A673 (cell line): ENCODE measurements at places on chromosomes 5 and 9. TPM values are rescaled to one million over a fixed set of nuclear protein-coding genes. Genes with fewer than 3 reads are reported as not detected.
A peak's percentile ranks its signal among the peaks of the same experiment; 100 is the strongest.

The GRXCR2 gene
- total RNA-seq = not detected in 2 replicates

The ADAMTSL1 gene
- total RNA-seq = not detected in 2 replicates

The CDH9 gene
- total RNA-seq = not detected in 2 replicates

The CNTFR gene
- 3.7 and 4.5 TPM in 2 replicates for total RNA-seq

The FGF1 gene
- total RNA-seq = 0.71 and 2.3 TPM in 2 replicates

GRCh38 chr9:132447346-132447745 is 37.3 kb downstream of the CFAP77 start:
- H3K4me1 ChIP-seq = no peaks in the 10 kb centered on the region
- H3K27me3 ChIP-seq = peaks cover 36% of the 10 kb centered on the region
- DNase-seq = no peak
- H3K4me3 ChIP-seq = no peak overlapping the region

- peaks cover 80% of the 10 kb centered on the region for H3K36me3 ChIP-seq
- H3K27ac ChIP-seq = no peak overlapping the region
- no peak for DNase-seq
- H3K27me3 ChIP-seq = no peaks in the 10 kb centered on the region
- H3K4me1 ChIP-seq = no peaks in the 10 kb centered on the region
These were observed 30.5 kb downstream of the DYNC2I2 start for GRCh38 chr9:128626181-128626580.

- no peaks in the 10 kb centered on the region for H3K27me3 ChIP-seq
- H3K4me3 ChIP-seq = no peak overlapping the region
- H3K27ac ChIP-seq = no peak overlapping the region
These were observed 1.5 kb upstream of the CLIC3 start for GRCh38 chr9:136997830-136998234.

DNA sequence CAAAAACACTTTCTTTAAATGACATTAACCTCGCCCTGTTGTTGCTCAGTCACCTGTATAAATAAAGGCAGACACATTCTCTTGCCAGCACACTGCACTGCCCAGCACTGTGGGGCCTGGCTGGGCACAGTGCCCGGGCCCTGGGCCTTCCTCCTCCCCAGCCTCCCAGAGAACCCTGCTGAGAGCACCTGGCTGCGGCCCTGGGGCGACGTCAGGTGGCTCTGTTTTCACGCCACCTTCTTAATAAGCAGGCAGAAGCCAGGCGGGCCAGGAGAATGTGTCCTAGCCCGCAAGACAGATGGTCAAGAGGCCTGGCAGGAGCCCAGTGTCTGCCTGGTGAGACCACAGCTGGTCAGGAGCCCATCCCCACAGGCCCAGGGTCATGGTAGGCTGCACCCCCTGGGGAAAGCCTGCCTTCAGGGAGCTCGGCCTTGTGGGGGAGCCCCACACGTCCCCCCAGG is 8.2 kb upstream of the AGPAT2 start:
- no peaks in the 10 kb centered on the region for H3K36me3 ChIP-seq
- H3K27me3 ChIP-seq = no peaks in the 10 kb centered on the region
- no peak for DNase-seq
- peaks cover 7% of the 10 kb centered on the region for H3K4me1 ChIP-seq

DNA sequence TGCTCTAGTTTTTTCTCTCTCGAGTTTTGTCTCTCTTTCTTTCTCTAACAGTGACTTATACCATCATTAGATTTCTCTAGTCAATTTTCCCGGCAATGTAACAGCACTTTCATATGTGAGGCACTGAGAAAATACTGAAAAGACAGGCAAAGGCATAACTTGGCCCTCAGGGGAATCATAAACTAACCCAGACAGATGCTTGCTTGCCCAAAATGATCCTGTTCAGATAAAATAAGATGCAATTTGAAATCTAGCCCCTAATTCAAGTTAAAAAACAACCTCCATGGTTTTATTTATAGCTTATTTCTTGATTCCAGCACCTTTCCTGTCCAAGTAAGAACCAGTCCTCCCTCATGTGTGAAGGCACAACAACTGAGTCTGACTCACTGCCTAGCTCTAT is 294.6 kb downstream of the GAS1 start:
- peaks cover 48% of the 10 kb centered on the region for H3K4me1 ChIP-seq
- no peak overlapping the region for H3K4me3 ChIP-seq
- H3K27ac ChIP-seq = peak overlapping the region; percentile 39

GRCh38 chr5:152634586-152634985 is 229.5 kb upstream of the NMUR2 start:
- H3K36me3 ChIP-seq = no peaks in the 10 kb centered on the region
- H3K4me1 ChIP-seq = no peaks in the 10 kb centered on the region
- no peak for DNase-seq
- H3K4me3 ChIP-seq = no peak overlapping the region

DNA sequence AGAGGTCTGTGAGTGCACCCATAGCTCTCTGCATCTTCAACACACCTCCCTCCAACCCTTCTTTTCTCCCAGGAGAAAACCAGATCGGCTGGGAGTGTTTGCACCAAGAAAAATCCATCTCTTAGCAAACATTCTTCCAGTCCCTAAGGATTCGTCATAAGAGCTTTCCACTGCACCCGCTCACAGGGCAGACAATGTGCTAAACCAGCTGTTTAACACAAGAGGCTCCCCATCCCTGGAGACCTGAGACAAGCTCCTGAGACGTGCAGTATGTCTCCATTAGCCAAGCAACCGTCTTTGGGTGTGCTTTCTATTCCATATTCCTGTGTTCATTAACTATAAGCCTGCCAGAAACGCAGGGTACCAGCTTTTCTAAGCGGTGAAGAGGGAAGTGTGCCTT is 93.6 kb upstream of the ZNF462 start:
- no peaks in the 10 kb centered on the region for H3K27me3 ChIP-seq
- no peaks in the 10 kb centered on the region for H3K4me1 ChIP-seq
- no peak overlapping the region for H3K27ac ChIP-seq
- no peak for DNase-seq

DNA sequence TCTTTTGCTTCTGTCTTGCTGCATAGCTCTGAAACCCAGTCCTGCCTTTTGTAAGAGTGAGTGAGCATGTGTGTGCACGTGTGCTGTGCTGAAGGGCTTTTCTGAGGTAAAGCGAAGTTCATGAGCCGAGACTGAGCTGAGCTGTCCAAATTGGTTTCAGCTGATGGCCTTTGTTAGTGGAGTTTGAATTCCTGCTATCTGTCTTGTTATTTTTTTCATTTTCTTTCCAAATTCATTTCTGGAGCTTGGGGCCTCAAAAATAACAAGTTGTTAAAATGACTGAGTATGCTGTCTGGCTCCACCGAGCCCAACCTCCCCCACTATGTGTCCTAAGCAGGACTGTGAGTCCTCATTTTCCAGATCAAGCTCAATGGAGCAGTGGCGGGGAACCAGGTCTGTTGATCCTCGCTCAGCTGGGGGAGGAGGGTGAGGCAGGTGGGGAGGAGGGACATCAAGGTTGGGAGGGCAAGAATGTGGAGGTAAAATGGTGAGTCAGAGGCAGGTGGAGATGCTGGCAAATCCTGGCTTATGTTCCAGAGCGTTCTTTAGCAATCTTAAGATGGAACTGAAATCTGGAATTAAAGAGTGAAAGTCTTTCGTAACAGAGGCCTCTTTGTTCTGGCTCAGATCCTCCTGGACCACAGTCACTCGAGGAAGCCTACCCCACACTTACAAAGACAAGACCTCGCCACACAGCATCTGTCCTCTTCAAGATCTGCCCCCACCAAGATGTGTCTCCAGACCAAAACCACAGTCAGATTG is 63.9 kb downstream of the SREK1 start:
- no peak for DNase-seq
- H3K27ac ChIP-seq = no peak overlapping the region
- no peaks in the 10 kb centered on the region for H3K4me1 ChIP-seq
- H3K4me3 ChIP-seq = no peak overlapping the region
- H3K27me3 ChIP-seq = no peaks in the 10 kb centered on the region

DNA sequence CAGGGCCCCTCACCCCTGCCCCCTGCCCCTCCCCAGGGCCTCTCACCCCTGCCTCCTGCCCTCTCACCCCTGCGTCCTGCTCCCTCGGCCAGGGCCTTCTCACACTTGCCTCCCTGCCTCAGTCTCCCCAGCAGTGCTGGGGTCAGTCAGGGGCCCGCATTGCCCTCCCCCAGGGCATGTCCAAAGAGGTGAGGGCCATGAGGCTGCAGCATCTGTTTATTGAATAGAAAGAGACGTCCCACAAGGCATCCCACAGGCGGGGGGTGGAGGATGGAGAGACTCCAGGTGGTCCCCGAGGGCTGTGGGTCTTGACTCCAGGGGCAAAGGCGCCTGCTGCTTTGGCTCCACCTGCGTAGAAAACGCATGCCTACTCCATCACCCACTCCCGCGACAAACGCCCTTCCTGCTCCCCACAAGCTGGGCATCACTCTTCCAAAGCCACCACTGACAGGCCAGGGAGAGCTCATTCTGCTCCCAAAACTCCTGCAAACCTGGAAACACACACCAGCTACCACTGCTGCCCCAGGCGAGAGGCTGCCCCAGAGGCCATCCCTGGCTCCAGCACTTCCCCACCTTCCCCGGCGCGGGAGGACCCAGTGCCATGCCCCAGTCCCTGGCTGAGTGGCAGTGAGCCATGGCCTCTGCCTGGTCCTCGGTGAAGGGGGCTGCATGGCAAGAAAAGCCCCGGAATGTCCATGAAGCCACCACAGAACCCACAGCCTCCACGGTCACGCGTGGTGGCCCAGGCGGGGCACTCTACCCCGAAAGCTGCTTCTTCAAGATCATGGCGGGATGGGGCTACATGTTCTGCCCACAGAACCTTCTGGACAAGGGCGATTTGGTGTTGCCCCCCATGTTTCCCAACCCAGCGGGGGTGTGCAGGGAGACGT is 1.6 kb upstream of the LCN8 start:
- no peak overlapping the region for H3K27ac ChIP-seq
- H3K27me3 ChIP-seq = no peaks in the 10 kb centered on the region
- no peak overlapping the region for H3K4me3 ChIP-seq
- H3K4me1 ChIP-seq = peaks cover 5% of the 10 kb centered on the region
- DNase-seq = no peak

- H3K27me3 ChIP-seq = no peaks in the 10 kb centered on the region
- H3K36me3 ChIP-seq = no peaks in the 10 kb centered on the region
- H3K4me3 ChIP-seq = no peak overlapping the region
- DNase-seq = no peak
- no peaks in the 10 kb centered on the region for H3K4me1 ChIP-seq
These were observed 143.6 kb upstream of the RASGRF2 start for GRCh38 chr5:80816590-80816989.

- H3K27ac ChIP-seq = no peak overlapping the region
- H3K36me3 ChIP-seq = no peaks in the 10 kb centered on the region
- H3K27me3 ChIP-seq = no peaks in the 10 kb centered on the region
- H3K4me1 ChIP-seq = no peaks in the 10 kb centered on the region
These were observed 424.7 kb upstream of the ST8SIA4 start for GRCh38 chr5:101327816-101328215.

DNA sequence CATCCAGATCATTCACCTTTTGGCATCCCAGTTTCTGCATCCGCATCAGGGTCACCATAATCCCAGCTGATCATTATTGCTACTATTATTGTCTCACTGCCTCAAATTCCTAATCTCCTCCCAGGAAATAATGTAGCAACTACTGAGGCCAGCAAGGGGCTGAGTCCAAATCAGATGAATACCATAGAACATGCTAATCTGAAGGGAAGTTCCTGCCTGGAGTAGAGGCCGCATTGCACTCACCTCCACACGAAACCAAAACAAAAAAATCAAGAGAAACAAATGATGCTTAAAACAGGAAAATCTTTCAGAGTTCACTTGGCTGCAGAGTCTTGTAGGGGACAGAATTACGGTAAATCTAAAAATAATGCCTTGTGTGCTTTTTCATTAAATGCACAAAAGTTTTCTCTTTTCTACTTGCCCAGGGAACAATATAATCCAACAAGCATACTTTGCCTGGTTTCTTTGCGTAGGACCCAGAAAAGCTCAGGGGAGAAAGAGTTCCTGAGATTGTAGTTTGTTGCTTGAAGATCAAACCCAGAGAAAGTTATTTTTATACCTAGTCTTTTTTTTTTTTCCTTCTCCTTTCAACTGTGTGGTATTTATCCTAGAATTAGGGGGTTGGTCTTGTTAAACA is 87.7 kb upstream of the KLF4 start:
- H3K27ac ChIP-seq = no peak overlapping the region
- H3K36me3 ChIP-seq = no peaks in the 10 kb centered on the region
- no peaks in the 10 kb centered on the region for H3K27me3 ChIP-seq

GRCh38 chr9:14538526-14538925 is 154.7 kb downstream of the ZDHHC21 start:
- H3K4me1 ChIP-seq = no peaks in the 10 kb centered on the region
- no peak for DNase-seq
- H3K36me3 ChIP-seq = no peaks in the 10 kb centered on the region
- no peak overlapping the region for H3K27ac ChIP-seq

DNA sequence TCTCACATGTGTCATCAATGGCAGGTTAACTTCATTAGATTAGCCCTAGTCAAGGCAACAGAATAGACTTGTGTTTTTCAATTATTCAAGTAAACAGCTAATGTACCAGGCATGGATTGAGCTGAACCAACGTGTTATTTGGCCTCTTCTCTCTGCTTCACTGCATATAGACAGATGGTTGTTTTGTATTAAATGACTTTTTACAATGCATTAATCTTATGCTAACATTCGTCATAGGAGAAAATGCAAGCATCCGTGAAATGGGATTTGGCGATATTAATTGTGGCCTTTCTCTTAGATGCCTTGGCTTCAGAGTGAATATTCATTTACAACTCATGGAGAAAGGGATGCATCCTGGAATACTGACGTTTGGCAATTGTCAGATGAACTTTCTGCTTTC is 208.0 kb downstream of the KCTD16 start:
- H3K4me1 ChIP-seq = no peaks in the 10 kb centered on the region
- no peak overlapping the region for H3K4me3 ChIP-seq
- DNase-seq = no peak

DNA sequence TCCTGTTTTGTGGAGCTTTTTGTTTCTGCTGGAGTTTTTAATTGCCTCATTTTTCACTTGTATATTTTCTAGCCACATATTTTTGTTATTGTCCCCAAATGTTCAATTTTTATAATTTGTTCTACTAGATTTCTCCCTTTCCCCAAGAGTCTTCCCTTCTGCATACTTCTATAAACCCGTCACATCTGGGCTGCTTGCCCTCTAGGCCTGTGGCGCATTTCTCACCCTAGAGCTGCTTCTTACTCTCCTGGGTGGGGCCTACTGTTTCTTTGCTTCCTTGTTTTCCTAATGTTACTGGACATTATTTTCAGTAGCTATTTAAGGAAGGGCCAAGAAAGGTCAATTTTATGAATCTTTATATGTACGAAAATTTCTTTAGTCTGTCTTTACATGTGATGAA is 51.5 kb downstream of the NXNL2 start:
- DNase-seq = no peak
- H3K36me3 ChIP-seq = no peaks in the 10 kb centered on the region
- H3K27ac ChIP-seq = no peak overlapping the region
- H3K4me3 ChIP-seq = no peak overlapping the region
